ENCODE measurements at places on chromosomes 11 and 22.
A peak's percentile ranks its signal among the peaks of the same experiment; 100 is the strongest.

GRCh38 chr11:2436013-2436520 lies 8.2 kb downstream of the TRPM5 start:
- DNase-seq: no peak

- DNase-seq: peak; percentile 43
Observed at GRCh38 chr11:33735271-33736147, 714 bp downstream of the CD59 start.

DNA sequence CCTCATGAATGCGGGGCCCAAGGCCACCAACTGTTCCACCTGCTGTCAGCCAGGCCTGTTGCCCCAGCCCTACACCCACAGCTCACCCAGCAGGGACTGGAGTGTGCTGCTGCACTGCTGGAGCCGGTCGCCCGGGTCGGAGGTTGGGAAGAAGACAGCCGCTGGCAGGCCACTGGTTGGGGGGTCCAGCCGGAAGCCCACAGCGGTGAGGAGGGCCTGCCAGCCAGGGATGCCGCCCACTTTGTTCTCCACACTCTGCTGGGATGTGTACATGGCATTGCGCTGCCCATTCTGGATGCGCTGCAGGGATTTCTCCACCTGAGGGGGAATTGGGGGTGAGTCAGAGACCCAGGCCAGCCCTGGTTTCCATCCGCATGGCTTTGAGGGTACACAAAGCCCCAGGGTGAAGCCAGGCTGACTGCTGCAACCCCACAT lies 74.2 kb upstream of the PITPNB start:
- DNase-seq: no peak

- no peak for DNase-seq
Observed at GRCh38 chr11:79461144-79461543, 20.3 kb upstream of the TENM4 start.

DNA sequence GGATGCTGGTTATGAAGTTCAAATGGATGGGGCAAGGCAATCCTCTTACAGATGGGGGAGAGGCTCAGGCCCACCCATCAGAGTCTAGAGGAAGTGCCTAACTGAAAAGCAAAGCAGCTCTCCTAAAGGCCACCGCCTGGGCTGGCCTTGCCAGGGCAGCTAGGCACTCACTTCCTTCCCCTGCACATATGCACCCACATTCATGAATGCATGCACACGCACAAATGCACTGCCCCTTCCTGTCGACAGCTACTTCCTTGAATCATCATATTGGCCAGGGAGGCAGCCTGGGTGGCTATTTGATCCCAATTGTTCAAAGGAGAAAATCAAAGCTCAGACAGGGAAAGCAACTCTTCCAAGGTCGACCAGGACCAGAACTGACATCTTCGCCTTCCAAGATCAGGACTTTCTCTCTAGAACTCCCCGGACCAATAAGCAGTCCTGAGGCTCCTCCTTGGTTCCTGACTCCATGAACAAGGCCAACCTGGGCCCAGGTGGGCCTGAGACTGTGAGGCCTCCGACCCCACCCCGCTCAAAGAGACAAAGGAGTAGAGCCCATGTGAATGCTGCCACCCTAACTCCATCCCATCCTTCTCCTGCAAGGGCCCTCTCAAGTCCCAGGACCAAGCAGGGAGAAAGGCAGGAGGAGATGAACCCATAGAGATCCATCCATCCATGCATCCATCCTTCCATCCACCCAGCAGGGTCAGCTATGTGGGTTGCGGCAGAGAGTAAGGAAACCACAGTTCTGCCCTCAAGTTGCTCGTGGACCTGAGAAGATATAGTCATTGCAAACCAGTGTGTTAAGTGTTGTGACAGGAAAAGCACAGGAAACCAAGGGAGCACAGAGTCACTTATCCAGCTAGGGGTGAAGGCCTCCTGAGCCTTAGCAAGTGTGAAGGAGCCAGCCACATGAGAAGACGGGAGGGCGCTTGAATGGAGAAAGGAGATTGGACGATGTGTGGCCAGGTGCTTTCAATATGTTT lies 35.4 kb upstream of the LMO1 start:
- DNase-seq: no peak

- DNase-seq: no peak
Observed at GRCh38 chr11:64846998-64847666, 2.7 kb upstream of the CDC42BPG start.

- no peak for DNase-seq
Observed at GRCh38 chr11:48248902-48249301, 4.0 kb downstream of the OR4X2 start.
